Stimulated activated CD8-positive, alpha-beta memory T cell treated with anti-CD3 and anti-CD28 coated beads, Interleukin-12 subunit alpha, Interleukin-12 subunit beta, amount 100 ng/mL, for 4 hours (primary cell): ENCODE measurements at places on chromosomes 2 and 18.

GRCh38 chr2:113184531-113185230 lies 10.9 kb downstream of the PSD4 start:
- DNase-seq: no peak

- no peak for DNase-seq
Measured at GRCh38 chr2:149314687-149315086, 15.7 kb upstream of the LYPD6 start.

DNA sequence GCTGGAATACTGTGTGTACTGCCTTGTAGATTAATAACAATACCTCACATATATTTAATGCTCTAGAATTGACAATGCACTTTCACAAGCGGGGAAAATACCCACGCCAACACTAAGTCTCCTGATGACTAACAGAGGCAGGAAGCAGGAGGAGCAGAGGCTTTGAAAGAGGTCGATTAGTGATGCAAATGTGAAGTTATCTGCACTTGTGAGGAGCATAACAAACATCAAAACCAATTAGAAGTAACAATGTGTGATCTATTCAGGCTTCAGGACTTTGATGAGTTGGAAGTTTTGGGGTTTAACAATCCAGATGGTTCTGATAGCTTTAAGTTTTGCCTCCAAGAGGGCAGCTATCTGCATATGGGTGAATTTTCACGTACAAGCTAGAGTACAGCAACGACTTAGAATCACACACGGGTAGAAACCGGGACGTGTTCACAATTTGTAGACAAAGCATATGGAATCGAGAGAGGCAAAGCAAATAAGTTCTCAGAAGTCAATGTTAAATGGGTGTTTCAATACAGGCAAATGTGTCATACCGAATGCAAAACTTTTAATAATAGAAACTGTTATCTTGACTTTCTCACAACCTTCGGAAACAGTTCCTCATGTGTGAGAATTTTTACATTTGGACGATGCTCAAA lies 114.5 kb downstream of the METTL8 start:
- no peak for DNase-seq

GRCh38 chr18:38369772-38370690 lies 804.4 kb upstream of the CELF4 start:
- no peak for DNase-seq

GRCh38 chr2:57182916-57183315 lies 863.7 kb upstream of the VRK2 start:
- DNase-seq: no peak

GRCh38 chr2:171271971-171272436 lies 111.3 kb upstream of the TLK1 start:
- no peak for DNase-seq

GRCh38 chr2:7007846-7008741 lies 90.9 kb downstream of the RNF144A start:
- no peak for DNase-seq

DNA sequence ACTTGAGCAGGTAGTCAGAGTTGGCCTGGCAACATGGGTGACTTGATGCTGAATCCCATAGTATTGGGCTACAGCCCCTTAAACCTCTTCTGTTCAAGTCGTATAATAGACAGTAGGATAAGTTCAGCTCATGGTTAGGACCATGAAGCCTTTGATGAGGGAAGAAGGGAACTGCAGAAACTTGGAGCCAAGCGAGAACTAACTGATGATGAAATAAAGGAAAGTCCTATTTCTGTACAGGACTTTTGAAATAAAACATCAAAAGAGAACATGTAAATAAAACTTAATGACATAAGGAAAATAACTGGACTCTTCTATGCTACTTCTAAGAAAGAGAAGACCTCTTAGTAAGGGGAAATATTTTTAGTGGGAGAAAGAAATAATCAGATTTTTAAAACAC lies 51.2 kb upstream of the UGP2 start:
- DNase-seq: no peak

GRCh38 chr2:228549441-228550007 lies 368.0 kb upstream of the SPHKAP start:
- DNase-seq: no peak

- DNase-seq: no peak
Measured at GRCh38 chr18:3725115-3725514, 275.1 kb downstream of the TGIF1 start.

DNA sequence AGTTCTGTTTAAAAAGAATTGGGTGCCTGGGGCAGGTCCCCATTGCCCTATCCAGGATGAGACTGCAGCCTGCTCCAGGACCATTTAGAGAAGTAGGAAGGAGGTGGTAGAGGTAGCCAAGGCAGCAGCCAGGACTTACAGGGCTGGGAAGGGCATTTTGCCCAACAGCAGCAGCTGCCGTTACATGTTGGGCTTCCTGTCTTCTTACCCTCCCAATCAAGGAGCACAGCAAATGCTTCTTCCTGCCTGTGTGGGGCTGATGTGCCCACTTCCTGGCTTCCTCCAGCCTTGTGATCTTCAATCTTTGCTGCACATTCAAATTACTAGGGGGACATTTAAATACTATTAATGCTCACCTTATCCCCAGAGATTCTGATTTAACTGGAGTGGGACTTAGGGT lies 112.0 kb downstream of the QPCT start:
- DNase-seq: peak; percentile 4

DNA sequence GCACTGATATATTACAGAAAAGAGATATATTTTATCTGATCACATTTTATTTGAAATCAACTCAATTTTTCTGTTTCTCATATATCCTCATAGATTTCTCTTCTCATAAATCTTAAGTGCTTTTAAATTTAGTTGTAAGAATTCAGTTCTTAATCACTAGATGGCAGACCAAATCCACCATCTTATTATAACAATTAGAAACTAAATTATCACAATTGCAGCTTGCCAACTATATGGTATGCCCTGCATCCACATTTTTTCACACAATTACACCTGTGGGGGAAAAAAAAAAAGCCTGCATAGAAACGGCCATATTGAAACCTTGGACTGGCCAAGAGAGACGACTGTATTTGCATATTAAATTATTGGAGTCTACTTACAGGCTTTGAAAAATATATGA lies 64.4 kb downstream of the COL5A2 start:
- no peak for DNase-seq

GRCh38 chr18:45387229-45387628 lies 228.0 kb upstream of the SLC14A2 start:
- DNase-seq: no peak

GRCh38 chr2:157182834-157183396 lies 74.6 kb upstream of the GALNT5 start:
- no peak for DNase-seq

DNA sequence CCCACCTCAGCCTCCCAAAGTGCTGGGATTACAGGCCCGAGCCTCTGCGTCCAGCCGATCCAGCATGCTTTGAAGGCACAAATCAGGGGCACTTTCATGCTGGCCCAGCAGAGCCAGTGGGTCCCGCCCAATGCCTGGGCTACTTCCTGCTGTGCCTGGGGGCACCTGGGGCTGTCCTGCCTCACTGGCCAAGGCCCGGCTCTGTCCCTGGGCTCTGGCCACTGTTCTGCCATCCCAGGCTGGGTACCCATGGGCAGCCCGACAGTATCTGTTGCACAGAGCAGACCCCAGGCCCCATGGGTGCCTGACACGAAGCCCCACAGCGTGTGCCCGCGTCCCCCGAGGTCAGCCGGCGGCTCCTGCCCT lies 6.8 kb upstream of the GAL3ST2 start:
- DNase-seq: no peak

DNA sequence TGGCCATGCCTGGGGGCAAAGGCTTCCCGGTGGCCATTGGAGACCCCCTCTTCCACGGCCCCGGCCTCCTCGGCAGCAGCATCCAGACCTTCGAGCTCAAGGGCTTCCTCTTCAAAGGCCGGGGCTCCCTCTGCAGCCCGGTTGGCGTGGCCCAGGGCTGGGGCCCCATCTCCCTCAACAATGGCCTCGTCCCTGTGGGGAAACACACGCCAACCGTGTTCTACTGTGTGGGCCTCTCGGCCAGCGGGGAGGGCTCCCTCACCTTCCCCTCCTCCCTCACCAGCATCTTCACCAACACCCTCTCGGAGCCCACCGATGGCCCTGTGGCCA lies 2.7 kb downstream of the RTP5 start:
- DNase-seq: no peak

DNA sequence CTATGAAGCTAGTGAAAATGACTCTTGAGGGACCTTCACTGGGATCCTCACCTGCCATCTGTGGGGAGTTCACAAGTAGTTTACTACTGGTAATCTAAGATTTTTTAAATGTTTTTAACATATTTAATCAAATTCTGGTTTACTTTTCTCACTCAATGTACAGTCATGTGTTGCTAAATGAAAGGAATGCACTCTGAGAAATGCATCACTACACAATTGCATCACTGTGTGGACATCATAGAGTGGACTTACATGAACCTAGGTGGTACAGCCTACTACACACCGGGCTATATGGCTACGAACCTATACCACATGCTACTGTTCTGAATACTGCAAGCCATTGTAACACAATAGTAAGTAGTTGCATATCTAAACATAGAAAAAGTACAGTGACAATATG lies 528.0 kb downstream of the BCL11A start:
- DNase-seq: no peak

DNA sequence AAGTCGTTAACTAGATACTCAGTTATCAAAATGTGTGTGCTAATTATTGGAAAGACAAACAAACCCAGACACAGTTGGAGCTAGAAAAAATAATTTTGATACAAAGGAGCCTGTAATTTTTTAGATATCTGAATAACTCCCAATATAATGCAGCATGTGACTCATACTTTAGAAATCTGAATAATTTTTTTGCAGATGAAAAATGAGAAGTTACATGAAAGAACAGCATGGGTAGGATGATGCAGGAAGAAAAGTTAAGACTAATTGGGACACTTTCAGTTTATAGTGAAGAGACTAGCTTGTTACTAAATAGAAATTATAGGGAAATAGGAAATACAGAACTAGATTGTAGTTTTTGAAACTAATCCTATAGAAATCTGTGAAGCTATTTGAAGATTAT lies 945.8 kb downstream of the CBLN2 start:
- DNase-seq: no peak

- no peak for DNase-seq
Measured at GRCh38 chr2:186544255-186544675, 45.6 kb upstream of the ITGAV start.

GRCh38 chr2:147636886-147637285 lies 207.9 kb upstream of the ACVR2A start:
- DNase-seq: no peak

DNA sequence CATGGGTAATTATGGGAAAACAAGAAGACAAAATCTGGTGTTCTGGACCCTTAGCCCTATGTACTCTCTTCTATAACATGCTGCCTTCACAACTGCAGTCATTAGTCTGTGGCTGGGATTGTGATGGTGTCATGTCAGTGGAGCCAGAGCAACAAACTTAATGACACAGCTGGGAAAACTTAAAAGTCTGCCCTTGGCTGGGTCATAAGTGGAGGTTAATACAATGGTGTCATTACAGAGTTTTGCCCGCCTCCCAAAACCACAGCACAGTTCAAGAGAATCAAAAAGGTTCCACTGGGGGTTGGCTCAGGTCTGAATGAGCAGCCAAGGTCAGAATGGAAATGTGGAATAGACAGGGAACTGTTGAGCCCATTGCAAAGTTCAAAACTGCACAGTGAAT lies 455.7 kb upstream of the PIK3C3 start:
- no peak for DNase-seq

- no peak for DNase-seq
Measured at GRCh38 chr18:50633992-50634391, 74.1 kb downstream of the MAPK4 start.

- no peak for DNase-seq
Measured at GRCh38 chr2:6913415-6914157, 3.6 kb upstream of the RNF144A start.

- DNase-seq: no peak
Measured at GRCh38 chr2:235709124-235709813, 215.4 kb downstream of the AGAP1 start.

GRCh38 chr2:10410001-10410822 lies 37.9 kb downstream of the ODC1 start:
- DNase-seq: no peak

DNA sequence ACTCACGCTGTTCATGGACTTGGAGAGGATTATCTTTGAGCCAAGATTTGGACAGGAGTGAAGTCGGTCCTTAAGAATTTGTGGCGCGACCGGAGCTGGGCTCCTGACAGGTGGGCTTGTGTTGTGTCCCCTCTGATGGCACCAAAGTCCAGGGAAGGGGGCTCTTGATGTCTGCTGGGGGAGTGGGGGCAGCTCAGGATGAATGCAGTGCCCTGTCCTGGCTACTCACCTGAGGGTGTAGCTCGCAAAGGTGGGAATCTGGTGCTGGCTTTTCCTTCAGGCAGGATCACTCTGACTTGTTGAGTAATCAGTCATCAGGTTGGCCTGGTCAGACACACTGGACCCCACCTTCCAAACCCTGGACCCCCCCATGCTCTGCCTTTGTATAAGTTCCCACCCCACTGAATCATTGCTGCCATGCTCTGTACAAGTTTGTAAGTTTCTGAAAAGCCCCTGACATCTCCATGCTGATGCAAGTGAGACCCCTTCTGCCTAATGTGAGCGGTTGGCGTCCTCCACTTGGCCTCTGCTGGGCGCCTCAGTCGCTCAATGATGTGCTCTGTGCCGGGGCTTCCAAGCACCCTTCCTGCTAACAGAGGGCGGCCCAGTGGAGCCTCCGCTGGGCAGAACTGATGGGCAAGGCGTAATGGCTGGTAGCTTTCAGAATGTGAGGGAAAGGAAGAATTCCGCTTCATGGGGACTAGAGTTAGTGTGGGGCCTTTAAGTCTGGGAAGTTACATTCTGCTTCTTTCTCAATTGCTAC lies 196.1 kb downstream of the MGAT5 start:
- no peak for DNase-seq

DNA sequence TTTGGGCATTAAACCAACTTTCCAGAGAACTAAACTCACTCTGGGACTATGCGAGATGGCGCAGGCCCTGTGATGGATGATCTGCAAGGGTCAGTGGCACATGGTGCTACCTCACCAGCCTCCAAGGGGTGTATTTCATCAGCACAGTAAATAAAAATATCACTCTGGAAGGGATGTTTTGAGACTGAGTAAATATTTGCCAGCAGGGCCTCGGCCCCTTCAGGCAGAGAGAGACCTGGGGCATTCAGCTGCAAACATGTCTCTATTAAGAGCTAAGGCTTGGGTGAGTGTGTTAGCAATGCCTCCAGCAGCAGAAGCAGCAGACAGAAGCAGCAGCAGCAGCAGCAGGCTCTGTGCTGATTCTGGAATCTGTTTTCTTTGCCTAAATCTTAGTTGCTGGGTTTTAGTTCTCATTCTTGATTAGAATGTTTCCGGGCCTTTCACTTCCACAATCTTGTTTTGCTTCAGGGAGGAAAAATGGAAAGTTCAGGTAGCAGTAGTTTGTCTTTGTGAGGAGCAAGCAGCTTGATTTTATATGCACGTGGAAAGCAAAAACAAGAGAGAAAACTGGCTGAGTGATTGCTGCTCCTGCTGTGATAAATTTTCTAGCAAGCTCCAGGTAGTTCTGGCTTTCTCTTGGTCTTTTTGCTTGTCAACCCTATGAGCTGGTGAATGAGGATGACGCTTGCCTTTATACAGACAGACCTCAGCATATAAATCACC lies 18.6 kb downstream of the ADCYAP1 start:
- DNase-seq: no peak
